Muscle of leg (tissue), 16 donors: ENCODE measurements at places on chromosomes 16 and 17. TPM values are rescaled to one million over a fixed set of nuclear protein-coding genes. Genes with fewer than 3 reads are reported as not detected.

- DNase-seq: no peak
Observed at GRCh38 chr16:749010-749409, 8.2 kb upstream of the CIAO3 start.

KRT12 gene
- not detected for total RNA-seq

DNA sequence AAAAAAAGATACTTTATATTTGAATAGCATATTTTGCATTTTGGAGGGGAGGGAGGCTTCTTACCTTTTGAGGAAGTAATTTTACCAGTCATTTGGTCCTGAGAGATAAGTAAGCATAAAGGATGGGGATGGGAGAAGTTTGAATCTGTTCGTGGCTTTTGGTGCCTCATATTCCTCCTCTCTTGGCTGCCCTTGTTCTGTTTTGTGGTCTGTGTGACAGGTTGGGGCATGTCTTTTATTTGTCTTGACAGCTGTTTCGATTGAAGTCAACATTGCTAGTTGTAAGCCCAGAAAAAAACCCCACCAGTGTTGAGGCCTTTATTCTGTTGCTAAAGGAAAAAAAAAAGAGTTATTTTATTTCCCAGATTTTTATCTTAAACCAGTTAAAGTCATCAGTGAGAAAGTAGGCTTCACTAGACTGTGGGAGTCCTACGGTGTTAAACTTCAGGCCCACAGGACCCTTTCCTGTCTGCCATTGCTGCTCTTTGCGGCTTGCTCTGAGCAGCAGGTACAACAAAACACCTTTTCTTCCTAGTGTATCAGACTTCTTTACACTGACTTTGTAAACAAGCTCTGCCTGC is 11.4 kb downstream of the SLC7A6 start:
- DNase-seq: no peak

- DNase-seq: no peak
Observed at GRCh38 chr17:69043098-69043734, 17.5 kb downstream of the ABCA9 start.

DNA sequence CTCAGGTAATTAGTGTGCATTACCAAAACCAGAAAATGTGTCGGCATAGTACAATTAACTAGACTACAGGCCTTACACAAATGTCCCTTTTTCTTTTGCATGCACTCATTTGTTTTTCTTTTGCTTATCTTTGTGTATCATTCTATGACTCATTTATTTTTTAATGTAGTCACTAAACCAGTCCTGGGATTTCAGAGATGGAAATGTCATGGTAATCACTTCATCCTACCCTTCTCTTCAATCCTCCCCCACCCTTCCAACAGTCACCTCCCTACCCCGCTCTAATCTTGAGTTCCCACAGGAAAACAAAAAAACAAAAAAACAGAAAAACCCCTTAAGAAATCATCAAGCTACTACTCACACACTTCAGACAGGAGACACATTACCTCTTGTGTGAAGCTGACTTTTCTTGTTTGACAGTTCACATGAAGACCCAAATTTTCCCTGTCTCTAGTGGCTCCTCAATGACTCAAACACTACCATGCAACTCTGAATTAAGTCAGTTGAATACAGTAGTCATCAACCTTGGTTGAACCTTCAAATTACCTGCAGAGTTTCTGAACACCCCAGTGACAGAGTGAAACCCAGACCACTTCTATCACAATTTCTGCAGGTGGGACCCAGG is 242.4 kb upstream of the SALL1 start:
- no peak for DNase-seq

DNAAF8 gene
- 0.66 TPM for total RNA-seq

DNA sequence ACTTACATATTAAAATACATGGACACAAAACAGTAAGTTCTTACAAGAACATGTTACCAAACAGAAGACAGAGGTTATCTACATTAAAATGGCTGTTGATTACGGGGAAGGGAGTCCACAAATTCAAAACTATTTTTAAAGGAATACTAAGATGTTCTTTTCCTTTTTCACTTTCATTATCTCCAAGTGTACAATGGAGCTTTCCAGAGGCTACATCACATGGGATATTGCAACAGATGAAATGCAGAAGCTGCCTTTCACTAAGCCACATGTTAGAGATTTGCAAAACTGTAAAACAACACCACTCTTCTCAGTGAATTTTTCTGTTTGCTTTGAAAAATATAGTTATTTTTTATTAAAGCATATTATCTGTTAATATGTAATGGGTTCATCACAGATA is 53.6 kb downstream of the XPO6 start:
- DNase-seq: peak; percentile 75

BIRC5 gene
- total RNA-seq: 13.3 TPM

DNA sequence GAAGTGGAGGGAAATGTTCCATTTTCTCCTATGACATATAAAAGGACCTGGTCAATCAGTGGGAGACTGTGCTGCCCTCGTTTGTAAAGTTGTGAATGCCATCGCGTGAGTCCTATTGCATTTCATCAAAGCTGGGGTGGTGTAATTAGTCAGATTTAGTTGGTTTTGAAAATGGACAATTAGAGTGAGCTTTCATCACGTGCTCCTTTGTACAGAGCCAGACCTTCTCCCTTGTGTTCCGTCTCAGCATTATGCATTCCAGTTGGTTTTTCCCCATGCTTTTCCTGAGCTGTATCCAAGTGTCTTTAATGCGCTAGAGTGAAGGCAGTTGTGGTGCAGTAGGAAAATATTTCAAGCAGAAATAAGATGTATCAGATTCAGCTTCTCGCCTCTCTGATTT is 10.4 kb downstream of the SEC14L1 start:
- DNase-seq: peak; percentile 86

CACNA1H gene
- total RNA-seq: 20.7 TPM

- peak; percentile 89 for DNase-seq
Observed at GRCh38 chr17:4604111-4604644, 19.8 kb downstream of the SMTNL2 start.

NOS2 gene
- 1.5 TPM for total RNA-seq
